ENCODE measurements at places on chromosomes 11 and 22. TPM values are rescaled to one million over a fixed set of nuclear protein-coding genes. Genes with fewer than 3 reads are reported as not detected.

DNA sequence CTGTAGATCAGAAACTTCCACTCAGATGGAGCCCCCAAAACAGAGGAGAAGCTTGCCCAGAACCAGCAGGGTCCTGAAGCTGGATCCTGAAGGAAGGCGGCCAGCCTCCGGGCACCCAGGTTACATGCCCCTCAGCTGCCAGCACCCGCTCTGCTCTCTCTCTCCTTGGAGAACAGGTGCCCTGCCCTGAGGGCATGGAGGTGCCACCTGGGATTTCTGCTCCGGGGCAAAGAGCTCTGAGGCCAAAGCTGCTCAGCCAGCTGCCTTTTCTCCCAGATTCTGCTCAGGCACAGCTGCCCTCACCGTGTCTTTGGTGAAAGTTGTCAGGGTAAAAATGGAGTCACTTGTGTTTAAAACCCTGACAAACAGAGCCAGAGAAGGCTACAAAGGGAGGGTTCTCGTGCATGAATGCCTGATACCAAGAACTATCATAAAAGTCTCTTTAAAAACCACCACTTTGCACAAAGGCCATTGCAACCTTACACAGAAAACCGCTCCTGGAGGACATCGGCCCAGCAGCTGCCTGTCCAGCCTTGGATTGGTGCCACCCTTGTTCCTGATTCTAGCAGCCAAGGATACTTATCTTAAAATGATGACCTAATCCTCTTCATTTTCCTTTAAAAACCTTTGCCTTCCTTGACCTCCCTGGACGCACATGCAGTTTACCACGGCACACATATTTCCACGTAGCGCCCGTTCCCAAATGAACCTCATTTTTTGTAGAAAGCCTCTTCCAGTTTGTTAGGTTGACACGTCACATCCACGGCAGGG is 140.0 kb downstream of the CACNA1I start:
- DNase-seq: no peak

DBX1 gene
- polyA plus RNA-seq: not detected

IFITM10 gene
- polyA plus RNA-seq: 0.16 TPM

- DNase-seq: no peak
These were observed 5.7 kb downstream of the AMPD3 start for GRCh38 chr11:10460611-10461275.

KCNJ11 gene
- 2.7 TPM for polyA plus RNA-seq

- DNase-seq: no peak
These were observed 193.4 kb downstream of the ST3GAL4 start for GRCh38 chr11:126548581-126549550.

- no peak for DNase-seq
These were observed 771.7 kb downstream of the METTL15 start for GRCh38 chr11:28879869-28880268.

DNA sequence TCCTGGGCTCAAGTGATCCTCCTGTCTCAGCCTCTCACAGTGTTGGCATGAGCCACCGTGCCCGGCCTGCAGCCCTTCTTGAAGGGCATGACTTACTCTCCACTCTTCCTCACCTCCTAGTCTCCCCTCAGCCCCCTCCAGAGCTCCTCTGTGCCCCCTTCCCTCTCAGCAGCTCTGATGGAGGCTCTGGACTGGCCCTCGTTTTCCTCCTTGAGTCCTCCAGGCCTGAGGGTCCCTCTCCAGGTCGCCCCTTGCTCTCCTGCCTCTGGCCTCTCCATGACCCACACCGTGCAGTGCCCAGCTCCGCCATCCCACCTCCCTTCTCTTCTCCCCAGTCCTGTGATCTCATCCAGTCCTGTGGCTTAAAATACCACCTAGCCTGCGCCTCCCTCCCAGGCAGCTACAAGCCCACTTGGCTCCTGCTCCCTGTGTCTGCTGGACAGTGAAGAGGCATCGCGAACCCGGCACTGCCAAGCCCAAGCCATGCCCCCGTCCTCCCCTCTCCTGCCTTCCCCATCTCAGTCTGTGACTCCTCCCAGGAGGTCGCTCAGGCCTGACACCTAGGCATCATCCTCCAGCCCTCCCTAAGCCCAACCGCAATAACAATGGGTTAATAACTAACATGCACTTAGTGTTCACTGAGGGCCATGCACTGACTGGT is 11.9 kb downstream of the KCNJ4 start:
- DNase-seq: no peak

PYGM gene
- polyA plus RNA-seq: 2.5 TPM

GRCh38 chr11:80186692-80187091 is 745.9 kb upstream of the TENM4 start:
- no peak for DNase-seq

GRCh38 chr11:106627694-106628093 is 390.6 kb downstream of the GUCY1A2 start:
- no peak for DNase-seq

OR5B21 gene
- polyA plus RNA-seq: not detected

GRCh38 chr11:109914038-109914437 is 179.2 kb upstream of the ZC3H12C start:
- DNase-seq: no peak

CHST1 gene
- polyA plus RNA-seq: 13.5 TPM

DNA sequence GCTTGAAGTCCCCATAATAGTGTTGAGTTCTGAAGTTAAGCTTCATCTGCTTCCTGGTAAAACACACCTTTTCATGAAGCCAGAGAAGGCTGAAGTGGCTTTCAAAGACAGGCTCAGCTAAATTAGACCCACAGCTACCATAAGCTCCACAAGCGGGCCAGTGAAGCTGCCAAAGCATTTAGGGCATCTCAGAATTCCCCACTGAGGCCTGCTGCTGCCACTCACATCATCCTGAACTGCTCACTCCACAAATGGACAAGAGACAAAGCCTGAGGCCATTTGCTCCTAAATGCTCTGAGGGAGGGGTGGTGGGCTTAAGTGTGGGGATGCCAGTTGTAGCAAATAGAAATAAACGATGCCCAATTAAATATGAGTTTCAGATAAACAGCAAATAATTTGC is 14.6 kb downstream of the CCDC83 start:
- no peak for DNase-seq

MRGPRF gene
- polyA plus RNA-seq: 21.7 TPM

GRCh38 chr11:35631891-35632290 is 13.6 kb downstream of the FJX1 start:
- no peak for DNase-seq

SLC35E4 gene
- 1.3 TPM for polyA plus RNA-seq

DNA sequence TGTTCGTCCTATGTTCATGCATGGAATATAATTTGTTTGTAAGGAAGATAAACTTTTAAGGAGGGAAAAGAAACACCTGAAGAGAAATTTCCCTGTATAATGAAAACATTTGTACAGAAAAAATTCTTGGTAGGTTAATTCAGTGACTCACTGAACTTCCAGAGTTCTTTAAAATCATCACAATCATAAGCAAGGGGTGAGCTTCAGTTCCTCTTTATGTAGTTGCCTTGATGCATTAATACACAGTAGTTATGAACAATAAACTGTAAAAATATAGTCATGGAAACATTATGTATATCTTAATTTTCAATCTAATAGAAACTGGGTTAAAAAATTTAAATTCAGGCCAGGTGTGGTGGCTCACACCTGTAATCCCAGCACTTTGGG is 1.1 kb upstream of the C11orf65 start:
- no peak for DNase-seq

OR8B12 gene
- not detected for polyA plus RNA-seq

FXYD6 gene
- 129 TPM for polyA plus RNA-seq

PGR gene
- polyA plus RNA-seq: 0.10 TPM

MS4A12 gene
- not detected for polyA plus RNA-seq

GRCh38 chr22:46537225-46537945 is at the start of gene CELSR1:
CELSR1 (minus strand) TSS chr22:46537620; CDS start chr22:46537170, 450 bp downstream.
- no peak for DNase-seq

LRRC10B gene
- polyA plus RNA-seq: 3.0 TPM

CARNS1 gene
- polyA plus RNA-seq: 2.0 TPM

DNA sequence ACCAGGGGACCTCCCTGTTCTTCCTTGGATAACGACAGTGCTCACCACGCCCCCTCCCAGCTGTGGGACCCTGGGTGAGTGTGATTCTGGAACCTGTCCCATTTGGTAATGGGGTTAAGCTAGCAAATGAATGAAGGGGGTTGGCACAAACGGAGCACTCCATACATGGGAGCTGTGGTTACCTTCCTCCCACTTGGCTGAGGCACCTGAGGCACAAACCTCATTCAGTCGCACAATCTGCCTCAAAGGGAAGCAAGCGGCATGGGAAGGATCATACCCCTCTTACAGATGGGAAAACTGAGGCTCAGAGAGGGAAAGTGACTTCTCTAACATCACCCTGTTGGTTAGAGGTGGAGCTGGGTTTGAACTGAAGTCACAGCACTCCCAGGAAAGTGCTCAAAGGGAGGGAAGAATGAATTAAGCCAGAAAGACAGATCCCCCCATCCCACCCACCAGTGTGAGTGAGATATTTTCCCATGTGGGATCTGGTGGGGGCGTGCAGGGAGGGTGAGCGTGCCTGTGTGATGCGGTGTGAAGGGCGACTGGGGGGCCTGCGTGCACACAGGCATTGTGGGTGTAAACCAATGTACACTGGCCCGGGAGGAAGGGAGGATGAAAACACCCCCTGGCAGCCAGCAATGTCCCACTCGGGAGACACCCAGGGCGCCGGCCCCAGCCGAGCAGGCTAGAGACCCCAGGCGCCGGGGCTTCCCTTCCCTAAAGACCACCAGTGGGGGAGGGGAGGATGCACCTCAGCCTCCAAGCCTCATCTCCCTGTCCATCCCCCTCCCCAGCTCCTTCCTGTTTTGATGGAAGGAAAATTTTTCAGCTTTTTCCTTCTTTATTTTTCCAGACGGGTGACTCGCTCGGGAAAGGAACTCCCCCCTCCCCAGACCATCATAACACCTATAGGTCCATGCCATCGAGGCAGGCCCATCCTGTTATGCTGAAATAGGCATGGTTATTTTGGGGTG is 8.0 kb upstream of the PDGFB start:
- no peak for DNase-seq

MRGPRX3 gene
- polyA plus RNA-seq: not detected

KCNQ1 gene
- polyA plus RNA-seq: 13.0 TPM

DNA sequence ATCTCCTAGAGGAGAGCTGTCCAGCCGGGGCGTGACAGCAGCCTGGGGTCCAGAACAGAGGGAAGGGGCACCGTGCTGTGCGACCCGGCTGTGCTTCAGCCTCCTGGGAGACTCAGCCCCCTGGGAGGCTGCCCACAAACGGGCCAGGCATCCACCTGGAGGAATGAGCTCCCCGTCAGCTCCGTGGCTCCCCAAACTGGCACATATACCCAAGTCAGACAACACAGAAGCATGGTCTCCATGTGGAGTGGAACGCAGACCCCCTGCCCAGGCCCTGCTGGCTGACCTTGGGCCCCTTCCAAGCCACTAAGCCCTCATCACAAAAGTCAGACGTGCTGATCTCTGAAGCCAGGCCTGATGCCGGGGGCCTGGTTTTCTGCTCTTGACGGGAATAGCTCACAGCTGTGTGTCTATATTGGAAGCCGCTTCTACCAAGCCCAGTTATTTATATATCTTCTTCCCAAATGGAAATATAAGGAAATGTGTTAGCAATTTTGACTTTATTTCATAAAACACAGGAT is 91.7 kb downstream of the BRD1 start:
- DNase-seq: no peak

DNA sequence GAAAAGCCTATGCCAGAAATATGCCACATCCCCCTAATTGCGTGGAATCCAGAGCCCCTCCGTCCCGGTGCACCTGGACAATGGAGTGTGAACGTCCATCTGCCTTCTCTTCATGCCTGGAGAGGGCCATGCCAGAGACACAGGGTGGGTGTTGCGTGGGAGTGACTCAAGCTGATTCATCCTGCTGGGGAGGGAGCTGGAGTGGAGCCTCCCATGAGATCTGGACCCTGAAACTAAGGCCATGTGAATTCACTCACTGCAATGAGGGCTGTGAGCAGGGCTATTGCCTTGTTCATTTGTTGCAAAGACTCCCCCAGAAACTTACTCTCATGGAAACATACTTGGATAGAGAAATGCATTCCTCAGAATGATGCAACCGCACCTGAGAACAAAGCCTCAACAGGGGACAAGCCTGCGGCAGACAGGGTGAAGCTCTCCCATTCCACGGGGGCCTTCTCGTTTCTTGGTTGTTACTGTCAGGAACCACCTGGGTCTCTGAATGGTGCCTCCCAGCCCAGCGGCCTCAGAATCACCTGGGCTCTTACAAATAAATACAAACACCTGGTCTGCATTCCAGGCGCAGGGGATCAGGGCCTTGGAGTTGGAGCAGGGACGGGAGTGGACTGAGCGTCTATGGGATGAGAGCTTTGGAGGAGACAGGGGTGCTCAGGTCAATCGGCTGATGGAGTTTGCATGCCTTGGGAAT is 1031.2 kb downstream of the BRD1 start:
- DNase-seq: no peak

GRCh38 chr11:47765086-47765485 is 2.1 kb downstream of the FNBP4 start:
- no peak for DNase-seq

GRCh38 chr11:11440144-11440543 is 87.1 kb upstream of the CSNK2A3 start:
- no peak for DNase-seq

GRAMD1B gene
- 10.3 TPM for polyA plus RNA-seq

DNA sequence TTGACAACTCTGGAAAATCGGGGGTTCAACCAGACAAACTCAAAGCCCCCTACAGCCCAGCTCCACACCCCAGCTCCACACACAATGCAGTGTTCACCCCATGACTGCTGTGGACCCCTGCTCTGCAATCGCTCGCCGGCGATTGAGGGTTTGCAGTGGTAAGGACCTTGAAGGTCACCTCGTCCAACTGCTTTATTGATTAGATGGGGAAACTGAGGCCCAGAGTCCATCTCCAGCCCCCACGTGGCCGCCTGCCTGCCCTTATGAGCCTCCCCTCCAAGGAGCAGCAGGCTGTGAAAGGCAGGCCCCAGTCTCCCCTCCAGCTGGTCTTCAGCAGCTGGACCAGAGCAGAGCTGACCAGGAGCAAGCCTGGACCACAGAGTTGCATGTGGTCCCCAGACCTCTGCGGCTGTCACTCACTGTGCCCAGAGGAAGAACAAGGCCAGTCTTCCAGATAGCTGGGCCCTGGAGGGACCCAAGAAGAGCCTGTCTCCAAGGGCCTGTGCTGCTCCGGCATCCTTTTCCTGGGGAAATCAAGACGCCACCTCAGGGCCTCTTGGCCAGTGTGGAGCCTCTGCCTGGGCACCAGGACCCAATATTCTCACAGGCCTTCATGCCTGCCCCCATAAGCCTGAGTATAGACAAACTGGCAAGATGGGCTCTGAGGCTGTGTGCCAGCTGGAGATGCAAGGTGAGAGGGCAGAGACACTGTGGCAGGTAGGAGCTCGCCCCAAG is 8.8 kb upstream of the LINC01488 start:
- DNase-seq: no peak

OSM gene
- polyA plus RNA-seq: 2.3 TPM

PNPLA5 gene
- not detected for polyA plus RNA-seq

MYOD1 gene
- not detected for polyA plus RNA-seq

C11orf86 gene
- polyA plus RNA-seq: not detected

- no peak for DNase-seq
These were observed 5.5 kb downstream of the TTC28 start for GRCh38 chr22:28674121-28674563.

DNA sequence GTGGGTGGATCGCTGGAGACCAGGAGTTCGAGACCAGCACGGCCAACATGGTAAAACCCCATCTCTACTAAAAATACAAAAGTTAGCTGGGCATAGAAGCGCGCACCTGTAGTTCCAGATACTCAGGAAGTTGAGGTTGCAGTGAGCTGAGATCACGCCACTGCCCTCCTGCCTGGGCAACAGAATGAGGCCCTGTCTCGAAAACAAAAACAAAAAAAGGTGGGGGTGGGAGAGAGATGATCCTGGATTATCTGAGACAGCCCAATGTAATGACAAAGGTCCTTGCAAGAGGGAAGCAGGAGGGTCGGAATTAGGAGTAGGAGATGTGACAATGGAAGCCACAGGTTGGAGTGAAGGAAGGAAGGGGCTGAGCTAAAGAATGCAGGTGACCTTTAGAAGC is 87.6 kb upstream of the APOA1 start:
- DNase-seq: no peak

CABP4 gene
- polyA plus RNA-seq: 0.57 TPM

UBQLNL gene
- polyA plus RNA-seq: 1.2 TPM

CDKN1C gene
- polyA plus RNA-seq: 166 TPM

Measured in left renal pelvis (tissue), 4 donors.